Stimulated activated effector memory CD8-positive, alpha-beta T cell treated with anti-CD3 and anti-CD28 coated beads, Interleukin-12 subunit alpha, Interleukin-12 subunit beta, amount 100 ng/mL, for 72 hours (primary cell): ENCODE measurements at places on chromosomes 4 and X.

GRCh38 chr4:26787461-26788340 lies 72.9 kb upstream of the STIM2 start:
- no peak for DNase-seq

GRCh38 chr4:143354990-143355389 lies 18.3 kb downstream of the GAB1 start:
- DNase-seq: no peak

DNA sequence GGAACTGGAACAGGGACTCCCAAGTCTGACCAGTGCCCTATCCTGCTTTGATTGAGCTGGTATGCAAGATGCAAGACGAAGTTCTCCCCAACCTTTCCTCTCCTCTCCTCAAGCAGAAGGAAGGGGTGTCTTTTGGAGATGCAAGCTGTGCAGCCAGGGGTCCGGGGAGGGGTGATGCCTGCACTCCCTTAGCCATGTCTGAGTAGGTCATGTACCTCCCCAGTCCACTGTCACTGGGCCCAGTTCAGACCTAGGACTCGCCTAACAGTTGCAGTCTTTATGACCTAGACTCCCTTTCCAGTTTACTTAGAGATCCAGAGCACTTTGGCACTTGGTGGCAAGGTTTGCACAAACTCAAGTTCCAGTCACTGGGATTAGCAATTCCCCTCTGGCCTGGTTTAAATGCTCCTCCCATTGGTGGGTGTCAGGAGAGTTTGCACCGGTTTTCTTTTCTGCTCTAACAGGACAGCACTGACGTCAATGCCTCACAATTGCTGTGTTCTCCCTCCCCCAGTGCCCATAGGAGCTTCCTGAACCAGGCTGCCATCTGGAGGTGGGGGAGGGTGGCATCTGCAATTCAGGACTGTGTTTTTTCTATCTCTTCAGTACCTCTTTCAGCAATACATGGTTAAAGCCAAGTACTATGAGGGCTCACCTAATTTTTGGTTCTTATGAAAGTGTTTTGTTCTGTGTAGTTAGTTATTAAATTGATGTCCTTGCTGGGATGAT lies 782.2 kb downstream of the ARAP2 start:
- no peak for DNase-seq

- no peak for DNase-seq
These were observed 113.5 kb upstream of the BEND4 start for GRCh38 chr4:42265782-42266602.

DNA sequence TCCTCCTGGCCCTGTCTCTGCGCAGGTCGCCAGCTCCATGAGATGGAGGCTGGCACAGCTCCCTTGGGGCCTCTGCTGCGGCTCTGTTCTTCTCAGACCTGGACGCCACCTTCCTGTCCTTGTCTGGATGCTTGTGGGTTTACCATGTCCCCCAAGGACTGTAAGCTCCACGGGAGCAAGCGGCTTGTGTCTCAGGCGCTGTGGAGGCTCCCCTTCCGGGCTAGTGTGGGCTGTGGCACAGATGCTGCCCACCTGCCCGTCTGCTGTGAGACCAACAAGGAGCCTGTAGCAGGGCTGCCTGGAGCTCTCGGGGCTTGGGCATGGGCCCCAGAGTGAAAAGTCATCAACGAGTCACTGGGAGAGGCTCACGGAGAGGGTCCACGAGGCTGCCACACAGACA lies 25.2 kb downstream of the NAT8L start:
- DNase-seq: no peak

GRCh38 chrX:101676571-101676970 lies 16.9 kb upstream of the ARMCX2 start:
- DNase-seq: no peak

- no peak for DNase-seq
These were observed 835.5 kb downstream of the PDHA2 start for GRCh38 chr4:96675416-96675815.

DNA sequence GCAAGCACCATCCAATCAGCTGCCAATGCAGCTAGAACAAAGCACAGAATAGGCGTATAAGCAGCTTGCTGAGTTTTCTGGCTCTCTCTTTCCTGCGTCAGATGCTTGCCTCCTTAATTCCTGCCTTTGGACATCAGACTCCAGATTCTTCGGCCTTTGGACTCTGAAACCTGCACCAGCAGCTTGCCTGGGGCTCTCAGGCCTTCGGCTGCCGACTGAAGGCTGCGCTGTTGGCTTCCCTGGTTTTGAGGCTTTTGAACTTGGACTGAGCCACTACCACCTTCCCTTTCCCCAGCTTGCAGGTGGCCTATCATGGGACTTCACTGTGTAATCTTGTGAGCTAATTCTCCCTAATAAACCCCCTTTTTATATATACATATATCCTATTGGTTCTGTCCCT lies 6.1 kb downstream of the TMEM192 start:
- DNase-seq: no peak

GRCh38 chr4:139834981-139835391 lies 169.4 kb downstream of the MGST2 start:
- no peak for DNase-seq

GRCh38 chr4:121053601-121054143 lies 18.7 kb downstream of the NDNF start:
- DNase-seq: no peak

- DNase-seq: no peak
These were observed 206.0 kb upstream of the ARHGAP24 start for GRCh38 chr4:85268961-85269360.

DNA sequence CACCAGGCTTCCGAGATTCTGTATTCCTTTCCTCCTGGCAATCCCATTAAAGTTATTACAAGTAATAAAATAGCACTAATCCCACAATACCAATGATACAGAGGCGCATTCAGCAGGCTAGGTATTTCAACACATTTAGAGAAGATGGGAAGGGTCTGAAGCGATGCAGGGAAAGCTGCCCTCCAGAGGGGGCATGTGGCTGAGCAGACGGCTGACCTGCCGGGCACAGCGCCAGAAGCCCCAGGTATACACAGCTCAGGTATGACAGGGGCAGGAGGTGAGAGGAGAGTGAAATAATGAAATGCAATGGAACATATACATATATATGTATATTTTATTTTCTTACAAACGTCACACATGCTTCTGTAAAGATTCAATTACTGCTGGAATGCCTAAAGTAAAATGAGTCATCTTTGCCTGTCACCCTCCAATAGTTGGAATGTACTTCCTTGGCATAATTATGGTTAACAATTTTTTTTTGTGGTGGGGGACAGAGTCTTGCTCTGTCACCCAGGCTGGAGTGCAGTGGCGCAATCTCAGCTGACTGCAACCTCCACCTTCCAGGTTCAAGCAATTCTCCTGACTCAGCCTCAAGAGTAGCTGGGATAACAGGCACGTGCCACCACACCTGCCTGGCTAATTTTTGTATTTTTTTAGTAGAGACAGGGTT lies 21.3 kb upstream of the CDKN2AIP start:
- no peak for DNase-seq

GRCh38 chr4:39635023-39635422 lies 3.6 kb downstream of the SMIM14 start:
- DNase-seq: no peak

DNA sequence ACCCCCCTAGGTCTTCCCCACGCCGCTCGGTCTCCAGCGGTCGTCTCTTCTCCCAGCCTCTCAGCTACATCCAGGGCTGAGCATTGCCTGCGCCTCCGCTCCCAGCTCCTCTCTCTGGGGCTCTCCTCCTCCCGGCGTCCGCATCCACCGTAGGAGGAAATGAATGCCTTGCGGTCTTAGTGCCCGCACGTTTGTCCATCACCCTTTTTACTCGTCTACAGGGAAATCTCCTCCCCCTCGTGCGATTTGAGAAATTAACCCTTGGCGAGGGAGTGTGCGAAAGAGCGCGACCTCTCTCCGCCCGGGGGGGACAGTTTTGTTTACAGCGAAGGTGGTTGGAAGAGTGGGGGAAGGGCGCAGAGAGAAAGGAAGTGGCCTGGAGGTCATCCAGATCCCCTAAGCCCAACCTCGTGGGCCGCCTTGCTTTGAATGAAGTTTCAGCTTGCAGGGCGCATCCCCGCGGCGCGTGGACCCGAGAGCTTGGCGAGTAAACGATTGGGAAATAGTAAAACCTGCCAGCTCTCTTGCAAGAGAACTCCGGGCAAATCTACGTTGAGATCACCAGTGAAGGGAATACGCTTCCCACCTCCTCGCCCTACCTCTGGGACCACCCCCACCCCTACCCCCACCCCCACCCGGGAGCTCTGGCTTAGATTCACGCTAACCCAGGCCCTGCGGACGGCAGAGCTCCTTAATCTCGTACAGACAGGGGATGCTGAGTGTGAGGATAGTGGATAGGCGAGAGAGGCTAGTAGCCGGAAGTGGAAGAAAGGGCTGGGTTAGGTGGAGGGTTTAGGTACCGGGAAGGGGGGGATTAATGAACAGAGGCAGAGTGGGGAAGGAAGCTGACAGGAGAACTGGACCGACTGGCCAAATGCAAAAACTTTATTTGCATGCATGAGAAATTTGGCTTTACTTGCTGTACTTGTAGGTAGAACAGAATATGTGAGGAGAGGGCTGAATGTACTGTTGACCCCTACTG lies at the start of gene ELOVL6:
ELOVL6 (minus strand) TSS at position 181 of the 982 bp plus-strand sequence. CDS start 280 bp downstream, outside the sequence.
- no peak for DNase-seq

GRCh38 chrX:74458736-74459135 lies 37.4 kb downstream of the SLC16A2 start:
- no peak for DNase-seq

DNA sequence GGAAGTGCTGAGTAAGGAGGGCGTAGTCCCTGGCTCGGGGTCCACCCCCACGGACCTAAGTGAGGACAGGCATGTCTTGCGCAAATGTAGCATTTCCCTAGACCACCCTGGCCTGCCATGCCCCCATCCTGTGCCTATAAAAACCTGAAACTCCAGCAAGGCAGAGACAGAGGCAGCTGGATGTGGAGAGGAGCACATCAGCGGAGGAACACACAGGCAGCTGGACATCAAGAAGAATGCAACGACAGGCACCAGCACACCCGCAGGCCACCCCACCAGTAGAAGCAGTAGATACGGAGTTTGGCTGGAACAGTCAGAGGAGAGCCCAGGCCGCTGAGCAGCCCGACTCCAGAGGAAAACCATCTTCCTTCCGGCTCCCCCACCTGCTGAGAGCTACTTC lies 345.9 kb downstream of the FSTL5 start:
- no peak for DNase-seq

DNA sequence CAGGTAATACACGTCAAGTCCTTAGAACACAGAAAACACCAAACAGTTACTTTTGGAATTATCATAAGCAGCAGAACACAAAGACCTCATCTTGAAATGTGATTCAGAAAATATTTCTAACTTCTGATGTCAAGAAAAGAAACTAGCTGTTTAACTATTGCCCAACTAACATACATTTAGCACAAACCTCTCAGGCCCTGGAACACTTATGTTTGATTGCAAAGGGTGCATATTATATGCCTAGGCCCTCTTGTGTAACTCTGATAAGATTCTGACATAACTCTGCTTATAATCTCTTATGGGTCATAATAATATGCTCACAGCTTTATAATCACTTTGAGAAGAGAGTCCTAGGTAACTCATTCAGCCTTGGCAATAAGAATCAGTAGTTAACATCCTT lies 62.6 kb downstream of the TBC1D9 start:
- DNase-seq: no peak

GRCh38 chr4:141711211-141711610 lies 74.8 kb downstream of the IL15 start:
- DNase-seq: no peak

DNA sequence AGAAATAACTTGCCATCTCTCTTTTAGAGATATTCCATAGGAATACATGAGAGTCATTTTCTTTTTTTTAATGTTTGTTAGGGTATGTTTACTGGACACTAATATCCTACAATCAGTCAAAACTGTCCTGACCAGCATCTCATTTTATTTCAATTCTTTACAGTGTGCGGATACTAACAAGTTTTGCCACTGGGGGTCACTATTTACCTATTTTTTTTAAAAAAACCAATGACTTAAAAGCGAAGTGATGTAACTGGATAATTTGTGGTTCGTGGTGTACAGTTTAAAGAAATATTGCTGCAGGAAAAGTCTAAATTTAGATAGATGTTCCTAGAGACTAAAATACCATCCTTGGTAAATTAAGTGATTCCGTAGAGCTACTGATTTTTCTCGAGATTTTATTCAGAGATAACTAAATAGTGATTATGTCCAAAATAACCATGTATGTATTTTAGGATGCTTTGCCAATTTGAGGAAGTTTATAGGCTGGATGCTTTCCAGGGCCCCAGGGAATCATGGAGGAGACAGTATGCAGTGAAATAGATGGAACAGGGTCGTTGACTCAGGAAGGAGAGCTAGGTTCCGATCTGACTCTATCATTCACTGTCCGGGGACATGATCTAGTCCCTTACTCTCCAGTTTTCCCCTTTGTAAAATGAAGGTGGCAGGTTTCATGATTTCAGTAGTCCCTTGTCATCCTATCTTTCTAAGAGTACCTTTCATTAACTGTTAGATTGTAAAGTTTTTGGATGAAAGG lies 34.0 kb upstream of the GNPDA2 start:
- DNase-seq: no peak

- DNase-seq: no peak
These were observed 96.7 kb upstream of the NKX1-1 start for GRCh38 chr4:1502976-1503375.

DNA sequence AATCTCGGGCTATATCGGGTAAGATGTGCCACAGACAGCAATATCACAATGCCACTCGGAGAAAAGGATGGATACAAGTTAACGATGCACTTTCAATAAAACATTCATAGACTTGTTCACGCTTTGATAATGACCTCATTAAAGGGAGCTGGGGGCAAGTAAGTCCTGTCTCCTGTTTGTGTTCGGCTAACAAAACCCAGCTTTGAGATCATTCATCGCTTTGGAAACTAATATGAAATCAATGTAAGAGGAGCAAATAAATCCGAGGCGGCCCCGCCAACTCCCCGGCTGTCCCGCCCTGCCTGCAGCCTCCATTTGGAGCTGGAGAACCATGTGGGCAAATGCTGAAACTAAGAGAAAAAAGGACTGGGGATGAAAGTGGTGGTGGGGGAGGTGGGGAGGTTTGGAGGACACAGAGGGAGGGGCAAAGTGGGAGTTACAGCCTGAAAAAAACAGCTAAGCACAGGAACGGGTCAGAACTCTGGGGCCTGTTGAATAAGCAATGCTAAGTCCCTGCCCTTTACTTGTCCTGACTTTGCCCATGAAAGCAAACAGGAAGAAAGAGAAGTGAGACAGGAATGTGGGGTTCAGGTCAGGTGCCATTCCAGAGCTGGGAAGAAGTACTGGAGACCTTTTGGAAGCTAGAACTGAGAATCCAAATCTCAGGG lies 3.5 kb upstream of the GSX2 start:
- no peak for DNase-seq

DNA sequence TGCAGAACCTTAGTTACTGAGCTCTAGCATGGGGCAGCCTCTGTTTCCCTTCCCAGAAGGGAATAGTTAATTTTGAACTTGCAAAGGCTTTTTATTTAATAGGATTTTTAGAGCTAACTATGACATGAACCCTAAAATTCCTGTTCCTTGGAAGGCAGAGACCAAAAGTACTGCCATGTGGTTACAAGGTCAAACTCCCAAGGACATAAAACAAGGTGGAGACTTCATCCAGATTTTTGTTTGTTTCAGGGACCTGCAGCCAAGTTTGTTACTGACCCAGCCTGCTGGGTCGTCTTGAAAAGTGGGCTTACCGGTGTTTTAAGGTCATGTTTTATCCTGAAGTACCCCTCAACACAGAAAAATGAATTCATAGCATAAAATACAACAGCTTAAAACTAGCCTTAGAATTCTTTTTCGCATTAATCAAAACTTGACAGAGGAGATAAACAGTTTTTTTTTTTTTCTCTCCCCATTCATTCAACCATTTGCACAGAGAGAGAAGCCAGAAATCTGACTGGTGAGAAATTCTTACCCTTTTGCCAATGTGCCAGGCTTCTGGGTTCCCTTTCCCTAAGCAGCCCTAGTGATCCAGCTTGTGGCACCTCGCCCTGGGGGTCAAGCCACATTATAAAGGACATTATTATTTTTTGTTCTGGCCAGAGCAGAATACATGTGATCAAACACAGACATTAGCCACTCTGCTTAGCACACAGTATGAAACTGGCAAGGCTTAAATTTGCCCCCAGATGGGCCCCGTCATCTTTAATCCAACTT lies 21.5 kb upstream of the GRPEL1 start:
- DNase-seq: no peak
